CD4-positive, alpha-beta T cell treated with Interleukin-6 for 4 hours (primary cell): ENCODE measurements at places on chromosomes 16 and 17.

- peak; percentile 66 for DNase-seq
These were observed at the start of gene LITAF for GRCh38 chr16:11586856-11587642. LITAF (minus strand) TSS chr16:11586919; CDS start chr16:11556730, 30,189 bp downstream.

DNA sequence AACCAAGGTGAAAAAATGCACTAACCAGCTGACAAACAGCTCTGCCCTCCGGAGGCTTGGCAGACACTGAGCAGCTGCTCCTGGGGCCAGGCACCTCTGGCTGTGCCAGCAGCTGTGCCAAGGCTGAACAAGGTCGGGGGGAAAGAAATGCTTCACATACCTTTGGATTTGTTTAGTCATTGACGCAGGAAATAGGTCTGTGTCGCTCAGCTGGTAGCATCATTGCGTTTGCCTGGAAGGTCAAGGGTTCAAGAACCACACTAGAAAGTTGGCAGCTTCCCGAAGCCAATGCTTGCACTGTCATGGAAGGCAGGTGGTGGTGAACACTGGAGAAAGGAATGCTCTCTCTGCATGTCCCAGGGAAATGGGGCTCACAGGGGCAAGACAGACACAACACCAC, 63.5 kb downstream of the PCTP start:
- no peak for DNase-seq

GRCh38 chr17:5942687-5943086, 127.5 kb upstream of the WSCD1 start:
- no peak for DNase-seq

DNA sequence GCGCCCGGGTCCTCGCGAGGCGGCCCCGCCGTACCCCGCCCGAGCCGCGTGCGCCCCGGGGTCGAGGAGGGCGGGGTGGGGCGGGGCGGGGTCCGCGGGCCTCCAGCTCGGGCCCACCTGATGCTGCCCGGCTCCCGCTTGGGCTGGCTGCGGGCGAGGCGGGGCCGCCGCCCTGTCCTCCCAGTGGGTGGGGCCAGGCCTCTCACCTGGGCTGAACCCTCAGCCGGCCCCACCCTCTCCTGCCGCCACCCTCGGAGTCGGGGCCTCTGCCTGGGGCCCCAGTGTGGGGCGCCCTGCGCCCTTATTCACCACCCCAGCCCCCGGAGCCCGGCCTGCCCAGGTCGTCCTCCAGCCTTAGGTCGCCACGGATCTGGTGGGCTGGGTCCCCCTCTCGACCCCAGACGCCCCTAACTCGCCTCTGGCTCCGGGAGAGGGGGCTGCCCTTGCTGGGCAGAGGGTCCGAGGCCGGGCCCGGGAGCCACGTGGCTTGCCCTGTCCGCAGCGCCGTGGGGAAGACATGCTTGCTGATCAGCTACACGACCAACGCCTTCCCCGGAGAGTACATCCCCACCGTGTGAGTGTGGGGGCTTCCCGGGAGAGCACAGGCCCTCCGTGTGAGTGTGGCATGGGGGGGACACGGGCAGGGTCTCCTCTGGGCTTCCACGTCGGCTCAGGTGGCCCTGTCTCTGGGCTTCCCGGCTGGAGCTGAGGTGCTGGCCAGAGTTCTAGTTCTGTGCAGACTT, 578 bp downstream of the RAC3 start:
- peak; percentile 58 for DNase-seq

DNA sequence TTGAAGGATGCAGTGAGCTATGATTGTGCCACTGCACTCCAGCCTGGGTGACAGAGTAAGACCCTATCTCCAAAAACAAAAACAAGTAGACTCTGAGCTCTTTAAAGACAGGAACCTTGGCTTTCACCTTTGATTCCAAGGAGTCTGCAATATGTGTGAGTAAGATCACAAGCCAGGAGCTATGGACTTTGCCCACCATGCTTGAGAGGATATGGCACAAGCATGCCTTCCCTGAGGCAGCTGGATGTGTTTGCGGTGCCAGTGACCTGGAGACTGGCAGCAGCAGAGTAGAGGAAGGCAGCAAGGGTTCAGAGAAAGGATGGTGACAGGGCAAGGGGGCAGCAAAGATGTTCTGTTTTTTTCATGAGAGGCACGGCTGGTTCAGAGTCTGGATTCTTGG, 14.5 kb upstream of the PRKCA start:
- no peak for DNase-seq
